Stimulated activated CD8-positive, alpha-beta memory T cell treated with anti-CD3 and anti-CD28 coated beads, Interleukin-4, amount 100 ng/mL, for 1 hour (primary cell): ENCODE measurements at places on chromosomes 5 and 9.

DNA sequence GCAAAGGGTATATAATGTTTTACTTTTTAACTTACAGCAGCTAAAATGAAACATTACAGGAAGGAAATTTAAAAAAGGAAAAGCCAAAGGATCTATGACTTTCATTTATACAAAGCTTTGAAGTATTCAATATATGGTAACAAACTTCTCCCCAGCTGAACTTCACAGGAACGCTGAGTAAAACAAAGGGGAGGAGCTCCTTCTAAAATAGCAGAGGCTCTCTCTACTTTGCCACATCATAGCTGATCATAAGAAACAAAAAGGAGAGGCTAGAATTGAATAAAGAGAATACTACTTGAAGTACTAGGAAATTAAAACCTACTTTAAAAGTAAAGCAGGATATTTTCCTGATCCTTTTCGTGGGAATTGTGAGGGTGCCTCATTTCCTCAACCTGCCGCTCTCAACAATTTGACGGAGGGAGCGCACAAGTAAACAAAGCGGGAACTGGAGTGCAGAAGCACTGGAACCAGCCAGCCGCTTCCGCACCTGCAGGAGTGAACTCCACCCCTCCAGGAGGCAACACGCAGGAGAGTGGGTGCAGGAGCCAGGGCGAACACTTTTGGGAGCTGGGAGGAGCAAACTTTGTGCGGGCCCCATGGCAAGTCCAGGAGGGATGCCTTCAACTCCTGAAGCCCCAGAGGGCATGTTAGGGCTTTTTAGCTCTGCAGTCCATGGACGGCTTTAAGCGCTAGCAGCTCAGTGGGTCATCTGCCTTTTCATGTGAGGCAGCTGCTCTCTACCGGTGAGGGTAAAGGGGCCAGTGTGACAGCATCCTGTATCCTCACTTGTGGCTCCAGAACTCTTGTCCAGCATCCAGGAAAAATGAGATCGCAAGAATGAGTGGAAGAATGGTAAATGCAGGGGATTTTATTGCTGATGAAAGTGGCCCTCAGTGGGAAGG is 757.4 kb downstream of the PTPRD start:
- no peak for DNase-seq

DNA sequence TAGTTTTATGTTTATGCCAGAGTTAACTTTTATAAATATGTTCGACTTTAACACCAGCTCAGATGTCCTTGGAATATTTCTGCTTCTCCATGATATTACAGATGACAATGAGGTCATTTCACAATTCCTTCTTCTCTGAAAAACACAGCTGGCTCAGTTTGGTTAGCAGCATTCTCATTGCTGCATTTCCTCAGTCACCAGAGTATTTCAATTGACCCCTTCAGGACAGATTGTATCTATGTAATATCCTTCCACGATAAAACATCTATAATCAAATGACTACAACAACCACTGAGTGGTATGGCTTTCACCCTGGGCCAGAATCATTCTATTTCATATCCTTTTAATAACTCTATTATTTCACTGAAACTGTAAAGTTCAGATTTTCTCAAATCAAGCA is 148.7 kb downstream of the OXCT1 start:
- DNase-seq: no peak

GRCh38 chr5:96288845-96289185 is 144.2 kb downstream of the PCSK1 start:
- no peak for DNase-seq

- DNase-seq: no peak
These were observed 147.5 kb downstream of the NXNL2 start for GRCh38 chr9:88682431-88682831.

GRCh38 chr5:145141534-145141933 is 693.6 kb downstream of the PRELID2 start:
- no peak for DNase-seq

DNA sequence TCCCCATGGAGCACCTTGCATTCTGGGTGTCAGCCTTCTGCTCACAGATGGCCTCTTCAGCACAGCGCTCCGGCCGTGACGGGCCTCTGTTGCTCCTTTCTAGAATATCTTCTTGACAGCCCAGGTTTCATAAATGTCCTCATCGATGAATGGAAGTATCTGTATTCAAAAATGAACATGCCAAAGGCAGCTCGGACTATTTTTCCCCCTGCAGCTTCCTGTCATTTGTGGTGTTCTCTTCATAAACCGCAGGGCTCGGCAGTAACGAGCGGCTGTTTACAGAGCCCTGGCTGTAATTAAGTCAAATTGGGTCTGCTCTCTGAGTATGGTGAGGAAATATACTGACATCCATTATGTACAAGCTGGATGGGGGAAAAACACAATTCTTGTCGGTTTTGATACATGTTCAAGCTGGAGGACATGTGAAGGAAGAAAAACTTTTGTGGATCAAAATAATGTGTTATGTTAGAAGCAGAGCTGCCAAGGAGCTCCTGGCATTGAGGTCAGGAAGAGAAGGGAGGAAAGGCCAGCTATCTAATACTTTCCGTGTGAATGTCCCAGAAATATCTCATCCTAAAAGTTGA is 154.1 kb upstream of the CD180 start:
- DNase-seq: no peak

DNA sequence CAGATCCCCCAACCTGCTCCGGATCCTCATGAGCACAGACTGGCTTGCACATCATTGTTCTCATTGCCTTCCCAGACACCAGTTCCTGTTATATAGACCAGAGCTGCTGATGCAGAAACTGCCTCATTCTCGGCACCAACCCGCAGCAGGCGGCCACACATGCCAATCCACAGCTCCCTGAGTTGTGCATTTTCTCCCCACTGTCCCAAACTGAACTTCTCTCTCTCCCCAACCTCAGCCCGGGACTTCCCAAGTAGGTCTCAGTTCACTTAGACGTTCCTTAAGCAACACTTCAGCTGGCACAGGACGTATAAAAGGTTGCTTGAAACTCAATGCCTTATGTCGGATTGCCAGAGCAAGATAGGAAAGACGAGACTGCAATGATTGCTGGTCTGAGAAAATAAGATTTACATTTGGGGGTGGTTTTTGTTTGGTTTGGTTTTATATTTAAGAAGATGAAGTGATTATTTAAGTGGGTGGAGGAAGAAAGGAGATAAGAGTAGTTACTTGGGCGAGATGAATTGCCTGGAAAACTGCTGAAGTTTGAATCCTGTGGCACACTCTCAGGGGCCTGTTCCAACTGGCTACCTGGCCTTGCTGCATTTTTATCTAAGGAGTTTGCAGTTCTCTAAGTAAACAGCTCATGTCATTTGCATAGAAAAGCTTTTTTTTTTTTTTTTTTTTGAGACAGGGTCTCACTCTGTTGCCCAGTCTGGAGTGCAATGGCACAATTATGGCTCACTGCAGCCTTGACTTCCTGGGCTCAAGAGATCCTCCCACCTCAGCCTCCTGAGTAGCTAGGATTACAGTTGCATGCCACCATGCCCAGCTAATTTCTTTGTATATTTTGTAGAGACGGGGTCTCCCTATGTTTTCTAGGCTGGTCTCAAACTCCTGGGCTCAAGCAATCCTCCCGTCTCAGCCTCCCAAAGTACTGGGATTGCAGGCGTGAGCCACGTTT is 155.4 kb downstream of the GOLPH3 start:
- DNase-seq: no peak

DNA sequence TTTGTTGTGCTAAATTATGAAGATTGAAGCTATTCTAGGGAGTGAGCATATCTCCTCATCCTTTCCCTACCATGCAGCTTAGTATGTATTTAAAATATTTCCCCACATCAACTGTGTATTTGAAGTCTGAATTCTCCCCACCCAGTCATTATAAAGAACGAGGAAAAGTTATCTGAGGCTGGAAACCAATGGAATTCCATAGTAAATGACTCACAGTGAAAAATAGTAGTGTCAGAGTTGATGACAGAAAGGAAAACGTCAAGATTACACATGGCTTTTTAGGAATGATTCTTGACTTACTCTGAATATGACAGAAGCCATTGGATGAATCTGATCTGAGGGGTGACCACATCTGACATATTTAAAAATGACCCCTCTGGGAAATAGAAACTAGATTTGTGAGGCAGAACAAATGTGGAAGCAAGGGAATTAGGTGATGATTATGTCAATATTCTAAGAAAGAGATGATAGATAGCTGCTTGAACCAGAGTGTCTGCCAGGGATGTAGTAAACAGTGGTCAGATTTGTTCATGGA is 1768.9 kb upstream of the CDH9 start:
- DNase-seq: no peak

GRCh38 chr9:113222482-113222841 is 1.1 kb downstream of the SLC31A1 start:
- no peak for DNase-seq

- DNase-seq: no peak
These were observed 17.4 kb upstream of the LRRC19 start for GRCh38 chr9:27022920-27023319.

DNA sequence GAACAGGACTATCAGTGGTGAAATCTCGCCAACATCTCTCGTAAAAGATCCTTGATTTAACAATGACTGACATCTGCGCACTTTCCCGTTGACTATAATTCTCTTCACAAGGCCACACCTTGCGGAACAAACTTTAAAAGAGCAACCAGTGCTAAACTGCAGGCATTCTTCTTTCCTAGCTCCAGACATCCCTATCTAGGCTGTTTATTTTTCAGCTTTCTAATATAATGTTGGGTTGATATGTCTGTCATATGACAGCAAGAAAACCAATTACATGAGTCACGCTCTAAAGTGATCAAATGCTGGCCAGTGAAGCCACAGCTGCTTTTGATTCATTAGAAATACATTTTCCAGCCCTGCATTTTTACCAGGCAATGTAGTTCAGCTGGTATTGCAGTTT is 162.5 kb downstream of the ELAVL2 start:
- DNase-seq: no peak

DNA sequence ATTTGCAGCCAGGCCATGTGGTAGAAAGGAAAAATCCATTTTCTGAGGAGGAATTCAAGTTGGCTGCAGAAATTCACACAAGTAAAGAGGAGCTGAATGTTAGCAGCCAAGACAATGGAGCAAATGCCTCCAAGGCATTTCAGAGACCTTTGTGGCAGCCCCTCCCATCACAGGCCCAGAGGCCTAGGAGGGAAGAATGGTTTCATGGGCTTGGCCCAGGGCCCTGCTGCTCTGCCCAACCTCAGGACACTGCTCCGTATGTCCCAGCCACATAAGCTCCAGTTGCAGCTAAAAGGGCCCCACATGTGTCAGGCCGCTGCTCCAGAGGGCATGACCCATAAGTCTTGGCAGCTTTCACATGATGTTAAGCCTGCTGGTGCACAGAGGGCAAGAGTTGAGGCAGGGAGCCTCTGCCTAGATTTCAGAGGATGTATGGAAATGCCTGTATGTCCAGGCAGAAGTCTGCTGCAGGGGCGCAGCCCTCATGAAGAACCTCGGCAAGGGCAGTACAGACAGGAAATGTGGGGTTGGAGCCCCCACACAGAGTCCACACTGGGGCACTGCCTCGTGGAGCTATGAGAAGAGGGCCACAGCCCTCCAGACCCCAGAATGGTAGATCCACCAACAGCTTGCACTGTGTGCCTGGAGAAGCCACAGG is 144.2 kb upstream of the EPB41L4A start:
- no peak for DNase-seq

DNA sequence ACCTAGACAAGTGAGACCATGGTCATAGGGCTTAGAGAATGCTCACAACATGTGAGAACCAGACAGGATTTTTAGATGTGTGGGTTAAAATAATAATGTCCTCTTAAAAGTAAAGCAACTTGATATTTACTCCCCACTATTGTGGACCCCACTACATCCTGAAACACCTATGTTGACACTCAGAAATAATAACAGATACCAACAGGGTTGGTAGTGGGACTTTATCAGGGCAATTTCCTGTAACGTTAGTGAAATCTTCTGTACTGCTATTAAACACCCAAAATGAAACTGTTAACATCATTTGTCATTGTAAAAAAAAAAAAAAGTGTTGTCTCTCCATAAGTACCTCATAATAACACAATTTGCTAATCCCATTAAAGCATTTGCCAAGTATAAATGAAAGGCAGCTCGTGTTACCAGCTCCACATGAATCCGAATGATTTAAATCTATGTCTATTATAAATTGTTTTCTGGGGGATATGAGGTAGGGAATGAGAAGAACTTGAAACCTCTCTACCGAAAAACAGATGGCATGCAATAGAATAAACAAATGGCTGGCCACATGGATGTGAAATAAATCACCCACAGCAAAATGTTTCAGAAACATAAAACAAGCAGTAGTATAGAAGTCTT is 285.9 kb downstream of the ARHGEF28 start:
- no peak for DNase-seq

DNA sequence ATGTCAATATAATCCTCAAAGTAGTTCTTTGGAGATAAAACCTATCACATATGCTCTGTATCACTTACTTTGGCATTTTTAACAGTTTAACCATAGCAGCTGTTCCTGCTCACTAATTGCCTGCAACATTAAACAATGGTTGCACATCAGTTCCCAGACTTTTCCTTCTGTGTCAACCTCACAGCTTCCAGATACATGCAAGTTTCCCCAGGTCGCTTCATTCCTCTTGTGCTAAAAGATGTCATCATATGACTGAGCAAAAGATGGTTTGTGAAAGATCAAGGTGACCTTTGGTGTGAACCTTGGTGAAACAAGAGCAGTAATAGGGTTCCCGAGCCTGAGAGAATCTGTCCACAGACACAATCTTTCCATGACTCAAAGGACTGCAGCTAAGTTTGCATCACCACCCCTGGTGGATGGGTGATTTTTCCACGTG is 500.4 kb upstream of the PAPPA start:
- no peak for DNase-seq

- no peak for DNase-seq
These were observed 7.8 kb downstream of the DMRT2 start for GRCh38 chr9:1057910-1058309.

DNA sequence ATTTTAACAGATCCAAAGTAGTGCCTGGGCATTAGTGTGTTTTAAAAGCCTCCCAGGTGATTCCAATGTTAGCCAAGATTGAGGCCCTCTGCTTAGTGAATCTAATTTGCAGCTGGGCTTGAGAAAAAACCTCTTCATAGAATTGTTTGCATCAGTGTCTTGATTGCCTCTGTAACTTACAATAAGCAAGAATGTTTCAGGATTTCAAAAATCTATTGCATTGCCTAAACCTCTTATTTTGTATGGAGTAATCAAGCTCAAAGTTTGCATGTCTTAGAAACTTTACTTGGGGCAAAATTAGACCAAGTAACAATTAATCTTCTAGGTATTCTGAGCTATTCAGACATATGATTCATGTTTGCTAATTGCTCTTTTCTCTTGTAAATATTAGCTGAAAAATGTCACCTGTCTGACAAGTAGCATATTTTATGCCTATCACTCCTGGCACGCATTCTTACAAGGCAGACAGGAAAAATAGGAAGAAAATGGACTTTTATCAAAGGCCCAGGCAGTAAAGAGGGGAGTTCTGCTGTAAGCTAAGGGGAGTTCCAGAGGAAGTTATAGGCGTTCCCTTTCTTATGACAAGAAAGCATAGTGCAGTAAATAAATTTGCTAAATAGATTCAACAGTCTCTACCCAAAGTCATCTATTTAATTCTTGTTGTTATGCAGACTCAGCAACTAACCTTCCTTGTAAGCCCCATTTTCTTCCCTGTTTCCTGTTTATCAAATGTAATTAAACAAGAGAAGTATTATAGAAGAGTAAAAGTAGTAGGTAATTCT is 21.0 kb downstream of the PDCD1LG2 start:
- no peak for DNase-seq

GRCh38 chr9:126607731-126608130 is 6.0 kb upstream of the LMX1B start:
- DNase-seq: no peak
